ENCODE measurements at places on chromosomes 3 and 15.

GRCh38 chr3:133570937-133571320, 2.6 kb upstream of the CDV3 start:
- no peak for DNase-seq

GRCh38 chr3:188434594-188434993, 280.6 kb downstream of the LPP start:
- no peak for DNase-seq

DNA sequence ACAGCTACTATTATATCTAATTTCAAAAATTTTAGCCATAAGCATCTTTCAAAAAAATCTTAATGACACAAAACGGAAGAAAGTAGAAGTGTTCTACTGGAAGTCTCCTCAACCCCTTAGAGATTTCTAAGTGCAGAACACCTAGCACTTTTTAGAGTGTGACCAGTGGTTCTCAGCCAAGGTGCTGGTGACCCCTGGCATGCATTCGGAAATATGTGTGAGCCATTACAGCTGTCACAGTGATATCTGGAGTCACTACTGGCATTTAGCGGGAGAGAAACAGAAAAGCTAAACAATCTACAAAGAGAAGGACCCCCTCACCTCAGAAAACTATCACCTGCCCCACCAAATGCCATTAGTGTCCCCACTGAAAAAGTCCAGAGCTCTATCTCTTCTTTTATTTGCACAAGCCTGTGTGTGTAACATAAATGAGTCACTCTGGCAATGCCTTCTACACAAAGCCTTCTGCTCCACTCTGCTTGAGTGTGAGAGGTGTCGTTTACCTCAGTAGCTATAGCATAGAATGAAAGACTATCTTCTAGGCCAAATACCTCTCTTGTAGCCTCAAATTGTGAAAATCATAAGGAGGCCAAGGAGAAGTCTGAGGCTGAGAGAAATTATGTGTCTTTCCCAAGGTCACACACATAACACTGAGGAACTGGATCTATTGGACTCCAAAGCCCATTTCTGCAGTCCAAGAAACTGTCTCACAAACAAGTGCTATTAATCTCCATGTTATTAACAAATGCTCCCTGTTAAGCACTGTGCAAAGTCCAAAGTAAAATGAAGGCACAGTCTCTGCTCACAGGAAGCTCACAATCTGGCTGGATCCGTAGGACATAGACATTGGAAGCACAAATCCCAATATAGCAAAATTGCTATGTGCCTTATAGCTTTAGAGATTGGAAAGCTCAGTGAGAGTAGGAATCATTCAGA, 28.5 kb upstream of the KCNMB2 start:
- no peak for DNase-seq

- peak; percentile 25 for DNase-seq
Observed at GRCh38 chr15:36365963-36366362, 213.5 kb upstream of the CDIN1 start.

DNA sequence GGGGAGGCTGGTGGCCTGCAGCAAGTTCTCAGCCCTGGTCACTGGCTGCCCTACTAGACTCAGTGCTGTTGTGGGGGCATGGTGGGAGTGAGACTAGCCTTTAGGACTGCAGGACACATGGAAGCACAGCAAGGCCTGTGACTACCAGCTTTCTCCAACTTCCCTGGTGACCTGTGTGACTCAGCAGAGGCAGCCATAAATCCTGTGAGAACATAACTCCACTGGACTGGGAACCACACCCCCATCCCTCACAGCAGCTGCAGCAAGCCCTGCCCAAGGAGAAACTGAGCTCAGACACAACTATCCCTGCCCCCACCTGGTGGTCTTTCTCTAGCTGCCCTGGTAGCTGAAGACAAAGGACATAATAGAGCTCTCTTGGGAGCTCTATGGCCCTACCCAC, 111.3 kb downstream of the DCLK3 start:
- peak; percentile 8 for DNase-seq

DNA sequence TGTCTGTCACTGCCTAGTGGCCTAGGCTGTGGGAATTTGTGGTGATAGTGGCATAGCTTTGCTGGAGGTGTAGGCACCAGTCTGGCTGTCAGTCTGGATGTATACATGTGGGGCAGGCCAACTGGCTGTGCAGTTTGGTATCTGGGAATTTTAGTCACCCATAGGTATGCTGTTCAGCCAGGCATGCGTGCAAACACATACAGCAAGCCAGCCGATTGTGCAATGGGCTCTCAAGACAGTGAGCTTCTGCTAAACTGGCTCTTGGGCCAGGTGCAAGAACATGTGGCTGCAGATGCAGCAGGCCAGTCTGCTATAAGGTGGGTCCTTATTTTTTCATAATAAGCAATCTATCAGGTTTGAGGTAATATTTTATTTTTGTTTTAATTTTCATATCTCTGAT, 87.1 kb upstream of the PLSCR5 start:
- DNase-seq: no peak

DNA sequence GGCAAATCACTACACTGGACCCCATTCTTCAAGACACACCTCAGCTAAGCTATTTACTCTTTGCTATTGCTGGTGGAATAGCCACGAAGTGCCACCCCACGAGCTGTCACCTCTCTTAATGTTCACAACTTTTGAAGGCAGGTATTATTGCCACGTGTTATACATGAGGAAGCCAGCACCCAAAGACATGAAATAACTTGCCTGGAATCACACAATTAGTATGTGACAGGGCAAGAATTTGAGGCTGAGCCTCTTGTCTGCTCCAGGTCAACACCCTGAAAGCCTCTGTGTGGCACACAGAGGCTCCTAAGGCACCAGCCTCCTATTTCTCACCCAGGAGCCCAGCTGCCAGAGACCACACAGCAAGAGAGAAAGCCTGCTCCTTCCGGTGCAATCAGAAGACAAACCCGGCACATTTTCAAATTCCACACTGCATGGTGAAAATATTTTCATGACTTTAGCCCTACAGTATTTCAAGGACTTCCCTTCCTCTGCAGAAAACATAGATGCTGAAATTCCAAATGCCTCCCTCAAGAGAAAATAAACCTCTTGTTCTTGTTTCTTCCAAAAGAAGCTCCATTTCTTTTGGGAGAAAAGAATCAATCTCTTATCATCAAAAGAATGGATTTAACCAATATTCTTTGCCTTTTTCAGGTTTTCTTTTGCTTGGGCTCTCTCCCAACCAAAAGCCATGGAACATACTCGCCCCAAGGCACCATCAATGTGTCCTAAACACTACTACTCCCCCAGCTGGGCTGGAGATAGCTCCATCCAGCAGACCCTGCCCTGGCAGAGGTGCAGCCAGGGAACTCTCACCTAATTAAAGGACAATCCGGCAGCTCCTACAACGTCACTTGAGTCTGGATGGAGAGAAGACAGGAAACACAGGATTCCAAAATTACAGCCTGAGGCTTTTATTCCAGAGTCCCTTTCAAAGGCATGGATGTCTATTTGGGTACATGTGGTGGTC, 84.7 kb upstream of the THBS1 start:
- DNase-seq: no peak

GRCh38 chr3:134082582-134082981, 52.9 kb upstream of the SLCO2A1 start:
- DNase-seq: no peak

- no peak for DNase-seq
Observed at GRCh38 chr3:24101676-24102168, 156.6 kb downstream of the NR1D2 start.

- no peak for DNase-seq
Observed at GRCh38 chr3:112471596-112472325, 27.5 kb downstream of the BTLA start.

DNA sequence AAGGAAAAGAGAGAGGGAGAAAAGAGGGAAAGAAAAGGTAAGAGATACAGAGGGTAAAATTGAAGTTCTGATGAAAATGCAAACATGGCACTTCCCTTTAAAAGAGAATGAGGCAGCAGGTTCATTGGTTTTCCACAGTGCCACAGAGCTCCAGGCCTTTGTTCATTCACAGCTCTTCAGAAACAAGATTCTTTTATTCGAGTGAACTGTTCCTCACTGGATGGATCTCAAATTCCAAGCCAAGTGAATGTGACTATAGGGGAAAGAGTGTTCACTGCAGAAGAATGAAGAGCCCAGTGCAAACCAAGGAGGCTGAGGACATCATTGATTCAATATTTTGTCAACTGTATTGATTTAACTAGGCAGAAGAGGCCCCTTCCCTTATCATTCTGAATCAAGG, 280.3 kb upstream of the PROK2 start:
- no peak for DNase-seq

GRCh38 chr3:100975714-100976113, 17.5 kb downstream of the ABI3BP start:
- DNase-seq: no peak

GRCh38 chr3:106620646-106621045, 751.8 kb upstream of the CBLB start:
- no peak for DNase-seq

GRCh38 chr3:53818221-53819162, 27.7 kb downstream of the CHDH start:
- no peak for DNase-seq

GRCh38 chr3:53194210-53195065, 33.4 kb downstream of the PRKCD start:
- no peak for DNase-seq

- DNase-seq: no peak
Observed at GRCh38 chr3:11375333-11376088, 103.3 kb downstream of the ATG7 start.

Data from OCI-M1 (cell line).